Suppressor macrophage (primary cell): ENCODE measurements at places on chromosomes 1 and 21.

DNA sequence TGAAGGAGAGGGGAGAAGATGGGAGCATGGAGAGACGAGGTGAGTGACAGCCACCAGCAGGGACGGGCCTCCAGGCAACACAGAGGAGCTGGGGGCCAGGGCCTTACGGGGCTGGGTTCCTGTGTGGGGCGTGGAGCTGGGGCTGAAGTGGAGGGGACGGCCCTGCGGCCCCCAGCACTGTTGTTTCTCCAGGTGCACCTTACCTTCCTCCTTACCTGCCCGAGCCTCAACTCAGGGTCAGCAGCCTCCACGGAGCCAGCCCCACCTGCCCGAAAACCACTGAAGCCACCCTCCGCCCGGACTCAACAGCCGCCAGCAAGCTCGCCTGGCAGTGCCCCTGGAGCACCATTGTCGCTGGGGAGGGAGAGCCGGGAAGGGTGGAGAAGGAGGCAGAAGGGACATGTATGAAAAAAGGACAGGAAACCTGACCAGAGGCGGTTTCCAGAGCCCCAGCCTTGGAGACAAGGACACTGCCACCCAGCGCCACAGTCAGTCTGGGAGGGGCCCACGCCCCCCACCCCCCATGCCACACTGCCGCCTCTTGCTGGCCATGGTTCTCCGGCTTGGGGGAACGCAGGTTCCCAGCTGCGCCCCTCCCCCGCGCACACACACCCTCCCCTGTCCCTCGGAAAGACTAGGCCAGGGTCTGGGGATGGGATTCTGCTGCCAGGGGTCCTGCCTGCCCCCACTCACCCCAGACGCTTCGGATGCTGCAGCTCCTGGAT is 10.6 kb downstream of the PLA2G2F start:
- DNase-seq, result no peak

- DNase-seq, result no peak
These were observed 31.9 kb upstream of the LYPD8 start for GRCh38 chr1:248787430-248787829.

- DNase-seq, result no peak
These were observed at the start of gene ASCL5 for GRCh38 chr1:201126832-201127754. ASCL5 (minus strand) TSS chr1:201127184; CDS start chr1:201115372, 11,812 bp downstream.

DNA sequence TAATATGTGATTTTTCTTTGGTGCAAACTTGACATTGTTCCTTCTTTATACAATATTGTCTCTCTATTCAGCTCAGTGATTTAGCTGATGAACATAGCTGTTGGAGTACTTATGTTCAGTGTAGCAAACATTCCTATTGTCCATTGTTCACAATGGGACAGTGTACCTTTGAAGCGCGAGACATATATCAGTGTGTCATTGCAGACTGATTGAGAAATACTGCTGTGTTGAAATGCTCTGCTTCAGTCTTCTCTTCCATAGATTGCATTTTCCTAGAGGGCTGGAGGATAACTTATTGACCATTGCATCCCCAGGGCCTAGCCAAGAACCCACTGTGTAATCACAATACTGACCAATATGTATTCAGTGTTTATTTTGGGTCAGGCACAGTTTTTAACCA is 46.5 kb downstream of the HLX start:
- DNase-seq, result no peak

GRCh38 chr1:40739455-40740008 is 44.1 kb upstream of the KCNQ4 start:
- DNase-seq, result no peak

DNA sequence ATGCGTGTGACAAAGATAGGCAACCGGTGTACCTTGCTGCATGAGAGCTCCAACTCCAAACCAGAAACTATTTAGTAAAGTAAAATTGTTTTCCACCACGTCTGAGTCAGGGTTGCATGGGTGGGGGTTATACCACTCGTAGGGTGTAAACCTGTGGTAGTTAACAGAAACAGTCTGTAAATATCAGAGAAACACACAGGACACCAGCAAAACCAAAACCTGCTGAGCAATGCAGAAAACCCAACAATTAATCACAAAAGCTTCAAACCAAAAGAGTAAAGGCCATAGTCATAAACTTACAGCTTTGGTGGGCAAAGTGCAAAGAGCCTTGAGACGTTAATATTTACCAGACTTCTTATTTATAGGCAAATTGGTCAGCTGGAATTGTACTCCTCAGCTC is 282.7 kb downstream of the BACH1 start:
- no peak for DNase-seq

- DNase-seq, result no peak
These were observed 66.5 kb downstream of the UBE2T start for GRCh38 chr1:202275061-202275770.

- DNase-seq, result no peak
These were observed 13.6 kb upstream of the LYPLAL1 start for GRCh38 chr1:219159946-219160645.

DNA sequence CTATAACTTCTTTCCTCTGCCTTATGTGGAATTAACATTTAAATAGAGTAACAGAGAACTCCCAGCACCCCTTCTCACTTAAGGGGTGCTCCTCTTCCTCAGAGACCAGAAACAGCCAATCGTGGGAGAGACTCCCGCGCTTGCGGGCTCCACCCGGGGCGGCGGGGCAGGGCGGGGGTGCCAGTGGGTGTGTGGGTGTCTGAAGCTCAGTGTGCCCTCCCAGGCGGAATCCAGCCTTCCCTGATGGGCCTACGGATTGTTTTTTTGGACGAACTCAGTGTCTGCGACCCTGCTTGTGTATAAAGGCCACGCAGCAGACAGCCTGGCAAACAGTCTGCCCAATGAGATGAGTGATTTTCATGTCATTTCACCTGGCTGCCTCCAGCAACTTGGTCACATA is 6.2 kb downstream of the RCC2 start:
- no peak for DNase-seq

DNA sequence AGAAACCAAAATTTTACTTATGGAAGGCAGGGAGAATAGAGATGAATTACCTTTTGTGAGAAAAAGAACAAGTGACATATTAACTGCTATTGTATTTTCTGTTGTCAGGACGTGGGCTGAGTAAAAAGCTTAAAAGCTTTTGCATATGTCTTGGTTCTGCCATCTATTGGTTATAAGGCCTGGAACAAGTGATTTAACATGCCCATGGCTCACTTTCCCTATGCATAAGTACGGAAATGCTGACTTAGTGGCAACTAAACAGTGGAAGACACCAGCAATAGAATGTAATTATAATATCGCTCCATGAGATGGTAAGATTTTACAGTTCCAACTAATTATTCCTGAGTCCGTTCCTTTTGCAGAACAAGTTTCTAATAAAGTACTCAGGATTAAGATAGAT is 6.7 kb upstream of the CTSS start:
- DNase-seq, result no peak
